ENCODE measurements at places on chromosomes 6 and 20. TPM values are rescaled to one million over a fixed set of nuclear protein-coding genes. Genes with fewer than 3 reads are reported as not detected.

DNA sequence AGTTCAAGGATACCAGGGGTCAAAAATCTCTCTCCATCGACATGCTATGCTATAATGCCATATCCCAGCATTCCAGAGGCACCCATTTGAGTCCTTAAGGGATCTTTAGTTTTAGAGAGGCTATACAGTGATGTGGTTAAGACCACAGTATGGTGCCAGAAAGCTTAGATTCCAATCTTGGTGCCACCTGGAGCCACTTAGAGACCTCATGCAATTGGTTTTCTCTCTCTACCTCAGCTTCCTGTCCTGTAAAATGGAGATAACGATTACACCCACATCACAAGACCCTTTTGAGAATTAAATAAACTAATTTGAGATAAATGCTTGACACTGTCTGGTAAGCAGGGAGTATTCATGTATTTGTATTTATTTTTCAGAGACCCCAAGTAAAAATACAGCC lies 39.0 kb downstream of the PLAGL1 start:
- DNase-seq = no peak

DNA sequence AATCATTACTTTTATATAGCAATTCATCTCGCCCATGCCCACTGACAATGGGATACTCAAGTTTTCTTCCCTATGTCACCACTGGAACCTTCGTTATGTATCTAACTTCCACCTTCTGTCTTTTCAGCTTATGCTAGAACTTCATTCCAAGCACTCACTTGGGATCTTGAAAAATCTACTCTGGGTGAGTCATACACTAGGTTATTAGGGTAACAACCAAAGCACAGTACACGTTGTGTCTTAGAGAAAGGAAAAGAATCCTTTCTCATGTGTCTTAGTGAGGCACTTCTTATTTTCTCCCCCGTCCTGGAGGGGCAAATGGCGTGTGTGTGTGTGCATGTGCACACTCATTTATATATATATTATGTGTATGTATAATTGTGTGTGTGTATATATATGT lies 18.3 kb upstream of the FAM162B start:
- DNase-seq = no peak

DNA sequence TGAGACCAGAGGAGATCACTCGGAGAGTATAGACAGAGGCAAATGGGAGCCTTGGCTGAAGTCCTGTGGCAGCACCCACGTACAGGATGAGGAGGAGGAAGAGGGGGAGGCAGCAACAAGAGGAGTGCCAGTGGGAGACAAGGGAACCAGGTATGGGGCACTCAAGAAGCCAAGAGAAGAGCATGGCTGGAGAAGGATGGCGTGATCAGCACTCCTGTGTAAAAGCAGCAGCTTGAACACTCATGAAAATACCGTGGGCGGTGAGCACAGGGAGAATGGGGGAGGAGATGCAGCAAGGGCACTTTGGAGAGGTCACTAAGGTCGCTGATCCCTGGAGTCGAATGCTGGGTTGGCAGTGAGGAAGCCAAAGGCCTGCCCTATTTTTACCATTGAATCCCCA lies 51.2 kb upstream of the PRND start:
- no peak for DNase-seq

DNA sequence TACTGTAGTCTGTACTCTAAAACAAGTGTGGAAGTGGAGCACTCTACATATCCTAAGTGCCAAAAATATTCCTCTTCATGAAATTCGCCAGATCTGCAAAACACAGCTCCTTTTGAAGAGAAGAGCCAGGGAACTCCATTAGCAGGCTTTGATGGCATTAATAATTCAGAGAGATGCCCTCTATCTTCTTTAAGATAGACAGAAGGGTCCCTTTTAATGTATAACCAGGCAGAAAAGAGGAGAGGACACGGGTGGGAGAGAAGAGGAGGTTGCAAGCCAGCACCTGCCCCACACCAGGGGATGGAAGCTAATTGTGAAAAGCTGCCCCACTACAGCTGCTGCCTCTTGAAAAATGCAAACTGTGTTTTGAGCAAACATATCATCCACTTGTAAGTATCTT lies 3.7 kb upstream of the RFPL4B start:
- DNase-seq = peak; percentile 62

DNA sequence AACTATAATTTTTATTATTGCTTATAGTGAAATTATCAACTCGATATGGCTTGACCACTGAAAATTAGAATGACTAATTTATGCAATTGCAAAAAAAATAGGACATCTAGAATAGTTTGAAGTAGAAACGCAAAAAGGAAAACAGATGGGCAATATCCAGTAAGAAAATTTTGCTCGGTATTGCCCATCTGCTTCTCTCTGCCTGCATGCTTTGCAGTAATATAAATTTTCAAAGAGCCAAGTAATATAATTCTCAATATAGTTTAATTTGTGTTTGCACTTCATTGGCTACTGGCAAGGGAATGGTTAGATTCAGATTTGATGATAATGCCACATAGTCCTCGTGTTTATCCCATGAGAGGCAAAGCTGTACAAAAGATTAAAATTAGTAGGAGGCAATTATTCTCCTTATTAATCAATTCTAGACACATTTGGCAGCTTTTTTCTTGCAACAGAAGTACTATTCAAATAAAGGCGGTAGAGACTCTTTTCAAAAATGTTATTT lies 27.3 kb upstream of the LAMA2 start:
- no peak for DNase-seq

- no peak for DNase-seq
Measured at GRCh38 chr6:63740709-63741108, 105.1 kb downstream of the PHF3 start.

DNA sequence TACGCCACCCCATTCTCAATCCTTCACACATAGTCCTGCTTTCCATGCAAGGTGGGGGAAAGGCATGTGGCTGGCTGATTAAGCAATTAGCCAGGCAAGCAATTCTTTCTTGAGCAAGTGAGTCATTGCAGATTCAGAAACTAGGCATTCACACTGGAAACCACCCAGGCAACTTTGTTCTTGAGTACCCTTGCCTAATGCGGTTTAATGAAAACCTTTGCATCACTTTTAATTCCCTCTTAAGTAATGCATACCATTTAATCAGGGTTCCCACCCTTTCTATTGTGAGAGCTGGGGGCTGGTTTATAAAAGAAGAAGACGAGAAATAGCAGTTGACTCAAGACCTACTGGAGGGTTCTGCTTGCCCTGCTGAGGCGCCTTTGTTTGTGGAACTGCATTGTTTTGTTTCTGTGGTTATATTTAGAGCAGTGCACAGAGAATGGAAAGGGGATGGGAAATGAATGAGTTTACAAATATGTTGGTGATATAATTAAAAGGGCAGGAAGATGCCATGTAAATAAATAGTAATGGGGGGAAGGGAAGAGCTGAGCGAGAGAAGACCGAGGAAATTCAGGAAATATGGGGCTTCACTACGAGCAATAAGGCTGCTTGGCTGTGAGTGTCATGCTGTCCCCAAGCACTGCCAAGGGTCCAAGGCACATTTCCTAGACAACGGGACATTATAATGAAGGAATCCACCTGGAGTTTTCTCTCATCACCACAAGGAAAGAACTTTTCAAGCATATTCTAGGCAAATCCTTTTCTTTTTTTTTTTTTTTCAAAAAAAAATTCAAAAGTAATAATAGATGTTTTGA lies 48.8 kb upstream of the TSHZ2 start:
- DNase-seq = no peak

- DNase-seq = no peak
Measured at GRCh38 chr20:46427384-46427783, 21.0 kb upstream of the ELMO2 start.

DNA sequence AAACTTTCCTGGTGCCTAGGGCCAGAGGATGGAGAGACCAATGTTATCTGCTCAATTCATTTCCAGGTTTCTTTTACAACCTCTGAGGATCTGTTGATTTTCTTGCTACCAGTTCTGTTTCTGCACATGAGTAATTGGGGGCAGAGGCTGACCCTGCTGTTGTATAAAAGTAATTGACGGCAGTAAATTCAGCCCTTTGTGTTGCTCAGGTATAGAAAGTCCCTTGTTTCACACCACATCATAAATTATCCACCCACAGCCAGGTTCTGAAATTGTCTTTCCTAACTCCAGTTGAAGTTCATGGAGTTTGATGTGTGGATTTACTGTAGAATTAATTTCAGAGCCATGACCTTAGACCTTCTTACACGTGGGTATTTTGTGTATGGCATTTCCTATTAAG lies 107.4 kb upstream of the GRIK2 start:
- DNase-seq = no peak

DNA sequence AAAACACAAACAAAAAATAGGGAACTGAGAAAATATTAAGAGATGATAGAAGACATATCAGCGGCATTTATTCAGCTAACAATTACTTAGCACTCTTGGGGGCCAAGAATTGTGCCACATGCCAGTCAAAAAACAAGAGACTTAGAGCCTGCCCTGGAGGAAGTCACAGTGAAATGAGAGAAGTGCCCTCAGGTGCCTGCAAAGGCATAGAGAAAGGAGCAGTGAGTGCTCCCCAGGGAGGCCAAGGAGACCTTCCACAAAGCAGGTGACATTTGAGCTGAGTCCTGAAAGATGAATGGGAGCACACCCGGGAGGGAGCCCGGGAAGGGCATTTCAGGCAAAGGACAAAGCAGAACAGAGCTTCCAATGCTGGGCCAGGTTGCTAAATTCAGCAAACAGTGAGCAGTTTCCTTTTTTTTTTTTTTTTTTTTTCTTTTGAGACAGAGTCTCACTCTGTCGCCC lies 184.7 kb upstream of the JARID2 start:
- no peak for DNase-seq

DNA sequence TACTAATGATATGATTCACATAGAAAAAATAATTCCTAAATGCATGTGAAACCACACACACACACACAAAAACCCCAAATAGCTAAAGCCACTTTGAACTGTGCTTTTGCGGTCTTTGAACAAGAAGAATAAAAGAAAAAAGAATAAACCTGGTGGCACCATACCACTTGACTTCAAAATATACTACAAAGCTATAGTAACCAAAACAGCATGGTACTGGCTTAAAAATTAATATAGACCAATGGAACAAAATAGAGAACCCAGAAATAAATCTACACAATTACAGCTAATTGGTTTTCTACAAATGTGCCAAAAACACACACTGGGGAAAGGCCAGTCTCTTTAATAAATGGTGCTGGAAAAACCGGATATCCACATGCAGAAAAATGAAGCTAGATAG lies 13.4 kb downstream of the OR2B6 start:
- DNase-seq = no peak

GRCh38 chr20:1320902-1321653 lies 7.9 kb downstream of the SDCBP2 start:
- no peak for DNase-seq

DNA sequence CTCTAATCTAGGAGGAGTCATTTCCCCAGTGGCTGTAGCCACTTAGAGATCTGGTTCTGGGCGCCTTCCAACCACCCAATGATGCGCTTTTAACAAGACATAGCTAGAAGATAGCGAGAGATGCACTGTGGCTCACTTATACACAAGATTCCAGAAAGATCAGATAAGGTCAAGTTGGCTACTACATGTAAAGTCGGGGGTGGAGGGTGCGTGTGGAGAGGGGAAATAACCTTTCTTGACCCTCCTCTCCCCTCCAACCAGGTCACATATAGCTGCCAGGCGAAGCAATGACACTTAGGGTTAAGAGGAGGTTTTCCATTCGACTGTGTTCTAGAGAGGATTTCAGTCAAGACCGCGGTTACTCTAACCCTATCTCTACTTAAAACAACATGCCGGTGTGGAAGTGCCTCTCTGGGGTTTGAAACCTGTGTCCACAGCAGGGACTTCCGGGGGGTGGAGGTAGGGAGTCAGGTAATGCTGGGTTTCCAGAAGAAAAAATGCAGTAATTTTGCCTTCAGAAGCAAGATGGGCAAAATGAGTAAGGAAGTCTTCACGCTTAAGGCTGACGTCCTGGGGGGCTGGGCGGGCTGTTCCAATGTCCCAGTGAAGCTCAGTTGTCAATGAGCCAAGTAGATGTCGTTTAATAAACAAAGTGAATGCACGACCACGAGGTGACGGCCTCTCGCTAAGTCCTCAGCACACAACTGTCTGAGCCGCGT lies 1.8 kb upstream of the SIM1 start:
- DNase-seq = peak; percentile 82

DNA sequence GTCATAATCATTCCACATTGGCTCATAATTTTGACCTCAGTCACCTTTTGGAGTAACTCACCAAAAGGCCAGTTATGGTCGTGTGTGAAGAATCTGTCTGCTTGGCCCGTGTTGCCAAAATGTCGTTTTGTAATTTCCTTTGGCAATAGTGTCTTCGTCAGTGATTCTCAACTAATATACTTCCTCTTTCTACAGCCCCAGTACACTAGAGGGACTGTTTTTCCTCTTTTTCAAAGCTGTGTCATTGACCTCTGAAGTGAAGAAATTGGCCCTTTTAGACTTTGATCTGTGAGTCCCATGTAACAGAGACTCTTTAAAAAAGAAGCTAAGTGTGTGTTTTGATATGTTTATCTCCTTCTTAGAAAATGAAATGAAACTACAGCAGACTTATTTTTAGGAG lies 5.2 kb downstream of the FOXO3 start:
- DNase-seq = no peak

DNA sequence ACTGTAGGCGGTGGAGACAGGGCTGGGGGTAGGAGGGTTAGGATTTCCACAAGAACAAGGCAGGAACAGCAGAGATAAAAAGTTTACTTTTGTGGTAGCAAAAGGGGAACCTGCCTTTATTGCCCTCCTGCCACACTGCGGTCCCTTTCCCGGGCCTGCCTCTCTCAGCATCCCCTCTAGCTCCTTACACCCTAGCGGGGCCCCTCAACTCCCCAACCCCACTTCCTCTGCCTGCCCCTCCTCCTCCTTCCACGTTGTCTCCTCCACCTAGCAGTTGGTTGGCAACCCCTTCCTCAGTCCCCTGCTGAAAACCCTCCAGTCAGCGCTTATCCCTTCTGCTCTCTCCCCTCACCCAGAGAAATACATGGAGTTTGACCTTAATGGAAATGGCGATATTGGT lies 714 bp downstream of the AIF1 start:
- no peak for DNase-seq

GRCh38 chr20:2282181-2282580 lies 13.6 kb upstream of the TGM3 start:
- no peak for DNase-seq

- no peak for DNase-seq
Measured at GRCh38 chr20:41483553-41483930, 116.9 kb upstream of the EMILIN3 start.

DNA sequence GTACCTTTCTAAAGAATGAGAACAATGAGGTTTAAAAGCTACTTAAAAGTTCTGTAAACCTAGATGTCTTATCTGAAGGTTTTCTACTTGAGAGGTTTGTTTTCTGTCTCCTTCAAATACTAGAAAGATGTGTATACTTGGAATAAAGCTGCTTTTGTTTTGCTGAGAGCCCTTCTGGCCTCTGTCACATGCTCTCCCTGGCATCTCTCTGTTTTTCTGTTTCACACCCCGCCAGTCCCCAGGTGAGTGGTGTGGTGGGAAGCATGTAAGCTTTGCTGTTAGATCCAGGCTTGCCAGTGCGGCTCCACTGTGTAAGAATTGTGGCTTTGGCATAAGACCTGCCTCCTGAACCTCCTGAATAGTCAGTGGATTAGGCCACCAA lies 56.8 kb downstream of the SNX9 start:
- no peak for DNase-seq

GRCh38 chr6:14692208-14692607 lies 553.7 kb upstream of the JARID2 start:
- DNase-seq = no peak

- DNase-seq = no peak
Measured at GRCh38 chr6:4531406-4531805, 244.8 kb upstream of the CDYL start.

The KCNK15 gene
- total RNA-seq = 4.6 TPM

The ISM1 gene
- 2.1 TPM for total RNA-seq

The SYS1 gene
- total RNA-seq = 39.6 TPM

The CNR1 gene
- 23.4 TPM for total RNA-seq

The TRIM15 gene
- total RNA-seq = not detected

The ULBP1 gene
- total RNA-seq = not detected

The MYCT1 gene
- 9.1 TPM for total RNA-seq

The ATRN gene
- 17.2 TPM for total RNA-seq

All from esophagus muscularis mucosa (tissue), 4 donors.